ENCODE measurements at places on chromosomes 6 and 20. TPM values are rescaled to one million over a fixed set of nuclear protein-coding genes. Genes with fewer than 3 reads are reported as not detected.

- DNase-seq: no peak
Measured at GRCh38 chr6:143859891-143860660, 4.2 kb upstream of the ZC2HC1B start.

DNA sequence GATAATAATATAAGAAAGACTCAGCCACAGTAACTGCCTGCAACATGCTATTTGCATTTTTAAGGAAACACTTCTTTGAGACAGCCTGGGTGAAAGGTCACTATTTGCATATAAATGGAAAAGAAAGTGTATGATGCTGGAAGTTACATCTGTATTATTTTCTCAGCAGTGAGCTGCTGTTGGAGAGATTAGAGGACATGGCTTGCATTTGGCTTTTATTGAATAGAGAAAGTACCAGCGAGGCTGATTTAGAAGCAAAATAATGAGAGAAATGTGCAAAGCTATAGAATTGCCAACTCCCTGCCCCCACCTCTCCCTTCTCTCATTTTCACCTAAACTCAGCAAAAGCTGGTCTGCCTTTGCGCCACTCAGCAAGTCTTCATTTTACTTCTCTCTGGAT, 12.7 kb downstream of the MYT1 start:
- no peak for DNase-seq

DNA sequence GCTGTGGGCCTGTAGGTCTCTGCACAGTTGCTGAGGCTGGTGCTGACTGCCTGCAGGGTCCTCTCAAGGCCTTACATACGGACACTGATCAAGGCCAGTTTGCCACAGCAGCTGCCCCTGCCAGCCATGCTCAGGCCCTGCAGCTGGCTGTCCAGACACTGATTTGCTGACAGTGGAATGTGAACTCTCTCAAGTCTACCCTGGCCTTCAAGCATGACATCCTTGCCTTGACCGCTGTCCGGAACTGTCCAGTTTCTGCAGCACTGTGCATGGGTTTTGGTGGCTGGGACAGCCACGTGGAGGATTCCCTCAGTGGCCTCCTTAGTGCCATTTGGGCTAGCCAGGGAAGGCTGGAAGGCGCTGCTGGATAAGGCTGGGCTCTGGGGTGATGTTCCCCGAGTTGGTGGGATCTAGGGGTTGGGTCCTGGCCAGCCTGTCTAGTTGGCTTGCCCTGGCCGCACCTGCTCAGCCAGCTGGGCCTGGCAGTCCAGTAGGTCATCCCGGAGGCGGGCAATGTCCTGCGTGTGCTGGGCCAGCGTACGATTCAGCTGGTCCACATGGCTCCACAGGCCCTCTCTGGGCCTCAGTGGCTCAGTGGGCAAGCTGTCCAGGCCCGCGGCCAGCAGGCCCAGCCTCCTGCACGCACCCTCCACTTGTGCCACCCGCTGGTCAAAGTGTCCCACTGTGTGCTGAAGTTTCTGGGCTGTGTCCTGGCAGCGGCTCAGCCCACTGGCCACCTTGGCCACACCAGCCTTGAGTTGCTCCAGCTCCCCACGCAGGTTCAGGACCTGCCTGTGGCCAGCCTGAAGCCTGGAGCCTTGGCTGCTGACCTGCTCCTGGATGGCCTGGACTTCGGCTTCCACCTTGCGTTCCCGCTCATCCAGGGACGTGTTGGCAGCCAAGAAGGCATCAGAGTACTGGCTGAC, 5.5 kb downstream of the EMILIN3 start:
- no peak for DNase-seq

GRCh38 chr6:137165375-137166246, 7.8 kb downstream of the IL22RA2 start:
- peak; percentile 39 for DNase-seq

- DNase-seq: no peak
Measured at GRCh38 chr6:12101653-12102312, 89.7 kb downstream of the HIVEP1 start.

DNA sequence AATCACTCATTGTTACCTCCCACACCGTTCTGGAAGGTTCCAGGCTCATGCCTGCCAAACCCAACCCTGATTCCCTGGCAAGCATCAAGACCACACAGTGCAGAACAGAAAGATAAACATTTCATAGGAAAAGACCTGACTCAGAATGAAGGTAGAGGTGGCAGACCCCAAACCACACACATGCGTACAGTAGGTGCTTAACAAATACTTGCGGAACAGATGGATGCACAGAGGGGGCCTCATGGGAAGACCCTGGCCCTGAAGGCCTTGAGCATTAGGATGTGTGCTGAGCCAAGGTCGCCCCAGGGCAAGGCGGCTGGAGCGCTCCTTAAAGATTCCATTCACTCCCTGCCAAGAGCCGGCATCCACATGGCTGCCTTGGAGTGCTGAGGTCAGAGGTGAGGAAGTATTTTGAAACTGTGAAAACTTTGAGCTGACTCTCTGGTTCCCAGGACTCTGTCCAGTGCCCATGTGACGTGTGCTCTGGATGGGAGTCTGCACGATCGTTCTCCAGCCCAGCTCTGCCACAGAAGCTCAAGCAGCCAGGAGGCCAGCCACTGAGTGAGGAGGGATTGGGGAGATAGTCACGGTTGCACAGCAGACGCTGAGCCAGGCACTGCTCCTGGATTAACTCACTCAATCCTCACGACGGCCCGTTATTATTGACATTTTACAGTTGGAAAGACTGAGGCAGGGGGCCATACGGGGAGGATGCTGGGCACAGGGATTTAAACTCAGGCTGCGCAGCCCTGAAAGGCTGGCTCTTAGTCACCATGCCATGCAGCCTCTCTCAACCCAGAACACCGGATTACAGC, 65.5 kb upstream of the AFDN start:
- DNase-seq: no peak

GRCh38 chr6:125987026-125987617, 782 bp downstream of the TRMT11 start:
- DNase-seq: no peak

- DNase-seq: no peak
Measured at GRCh38 chr6:151007076-151007475, 141.6 kb downstream of the MTHFD1L start.

GRCh38 chr6:129280749-129281148, 397.8 kb downstream of the LAMA2 start:
- no peak for DNase-seq

DNA sequence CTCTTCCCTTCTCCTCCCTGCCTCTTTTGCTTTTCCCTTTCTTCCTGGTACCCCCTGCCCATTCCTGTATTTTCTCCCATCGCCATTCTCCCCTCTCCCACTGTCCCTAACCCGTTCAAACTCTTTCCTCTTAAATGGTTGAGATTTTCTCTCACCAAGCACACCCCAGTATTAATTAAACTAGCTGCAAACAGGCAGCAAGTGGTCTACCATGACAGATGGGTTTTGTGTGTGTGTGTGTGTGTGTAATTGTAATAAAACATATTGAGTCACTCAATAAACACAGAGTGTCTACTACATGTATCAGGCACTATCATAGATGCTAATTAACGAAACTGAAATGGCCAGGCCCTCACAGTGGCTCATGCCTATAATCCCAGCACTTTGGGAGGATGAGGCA, 6.7 kb downstream of the RAET1E start:
- DNase-seq: no peak

DNA sequence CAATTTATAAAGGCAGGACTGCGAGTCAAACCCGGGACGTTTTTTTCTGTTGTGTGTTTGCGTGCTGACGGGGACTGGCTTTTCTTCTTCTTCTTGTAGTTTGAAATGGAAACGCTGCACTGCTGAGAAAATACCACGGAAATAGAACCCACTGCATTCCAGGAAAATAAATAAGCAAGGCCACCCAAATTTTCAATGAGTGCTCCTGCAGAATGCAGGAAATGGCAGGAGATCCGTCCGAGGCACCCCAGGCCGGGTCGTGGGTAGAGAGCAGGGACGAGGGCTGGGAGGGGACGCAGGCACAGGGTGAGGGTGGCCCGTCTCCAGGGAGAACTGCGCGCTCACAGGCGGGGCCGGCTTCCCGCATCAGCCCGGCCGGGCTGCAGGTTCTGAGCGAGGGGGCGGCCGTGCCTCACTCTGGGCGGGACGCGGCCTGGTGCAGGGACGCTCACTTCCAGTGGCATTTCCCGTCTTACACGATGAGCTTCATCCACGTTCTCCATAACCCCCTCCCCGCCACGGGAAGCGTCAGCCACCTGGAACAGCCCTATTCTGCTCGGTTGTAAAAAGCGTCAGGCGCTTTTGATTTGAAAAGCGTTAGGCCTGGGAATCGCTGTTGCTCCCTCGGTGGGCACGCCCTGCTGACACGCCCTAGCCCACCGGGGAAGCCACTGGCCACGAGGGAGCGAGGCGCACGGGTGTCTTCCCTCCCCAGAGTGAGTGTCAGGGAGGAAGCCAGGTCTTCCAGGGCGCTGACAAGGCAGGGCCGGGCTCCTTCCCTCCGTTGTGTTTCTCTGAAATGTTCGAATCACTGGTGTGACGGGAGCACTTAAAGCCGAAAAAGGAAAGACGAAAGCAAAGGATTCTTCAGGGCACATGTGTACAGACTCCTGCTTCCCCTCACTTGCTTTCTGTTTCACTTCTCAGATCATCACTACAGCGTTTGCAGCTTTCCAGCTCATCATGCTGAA, 17.9 kb upstream of the EXOC2 start:
- no peak for DNase-seq

DNA sequence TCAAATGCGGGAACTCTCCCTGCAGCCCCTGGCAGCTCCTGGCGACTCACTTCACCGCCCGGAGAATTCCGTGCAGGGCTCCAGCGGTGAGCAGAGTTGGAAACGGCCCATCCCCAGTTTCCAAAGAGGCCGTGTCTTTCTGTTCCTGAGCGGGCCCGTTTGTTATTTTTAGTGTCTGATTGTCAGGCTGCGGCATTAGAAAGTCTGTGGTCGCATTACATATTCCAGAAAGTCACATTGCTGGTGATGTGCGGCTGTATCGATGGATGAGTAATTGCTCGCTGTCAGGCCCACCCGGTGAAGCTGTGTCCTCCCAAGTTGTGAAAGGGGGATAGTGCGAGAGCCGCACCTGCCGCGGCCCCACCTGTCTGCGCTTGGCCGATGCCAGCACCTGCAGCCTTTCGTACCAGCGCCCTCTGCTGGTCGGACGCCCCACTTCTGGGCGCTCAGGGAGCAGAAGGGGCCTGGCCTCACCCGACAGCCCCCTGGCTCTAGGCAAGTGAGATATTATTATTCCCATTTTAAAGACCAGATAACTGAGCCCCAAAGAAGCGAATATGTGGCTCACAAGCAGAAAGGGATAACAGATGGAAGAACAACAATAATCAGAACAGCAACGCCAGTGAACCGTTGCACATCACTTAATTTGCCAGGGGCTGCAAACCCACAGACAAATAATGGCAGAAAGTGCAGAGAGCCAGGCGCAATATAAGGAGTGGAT, 244.9 kb downstream of the TSHZ2 start:
- DNase-seq: peak; percentile 16

- peak; percentile 93 for DNase-seq
Measured at GRCh38 chr6:90284236-90285041, 12.2 kb downstream of the BACH2 start.

- no peak for DNase-seq
Measured at GRCh38 chr20:8505476-8506200, 373.6 kb downstream of the PLCB1 start.

DNA sequence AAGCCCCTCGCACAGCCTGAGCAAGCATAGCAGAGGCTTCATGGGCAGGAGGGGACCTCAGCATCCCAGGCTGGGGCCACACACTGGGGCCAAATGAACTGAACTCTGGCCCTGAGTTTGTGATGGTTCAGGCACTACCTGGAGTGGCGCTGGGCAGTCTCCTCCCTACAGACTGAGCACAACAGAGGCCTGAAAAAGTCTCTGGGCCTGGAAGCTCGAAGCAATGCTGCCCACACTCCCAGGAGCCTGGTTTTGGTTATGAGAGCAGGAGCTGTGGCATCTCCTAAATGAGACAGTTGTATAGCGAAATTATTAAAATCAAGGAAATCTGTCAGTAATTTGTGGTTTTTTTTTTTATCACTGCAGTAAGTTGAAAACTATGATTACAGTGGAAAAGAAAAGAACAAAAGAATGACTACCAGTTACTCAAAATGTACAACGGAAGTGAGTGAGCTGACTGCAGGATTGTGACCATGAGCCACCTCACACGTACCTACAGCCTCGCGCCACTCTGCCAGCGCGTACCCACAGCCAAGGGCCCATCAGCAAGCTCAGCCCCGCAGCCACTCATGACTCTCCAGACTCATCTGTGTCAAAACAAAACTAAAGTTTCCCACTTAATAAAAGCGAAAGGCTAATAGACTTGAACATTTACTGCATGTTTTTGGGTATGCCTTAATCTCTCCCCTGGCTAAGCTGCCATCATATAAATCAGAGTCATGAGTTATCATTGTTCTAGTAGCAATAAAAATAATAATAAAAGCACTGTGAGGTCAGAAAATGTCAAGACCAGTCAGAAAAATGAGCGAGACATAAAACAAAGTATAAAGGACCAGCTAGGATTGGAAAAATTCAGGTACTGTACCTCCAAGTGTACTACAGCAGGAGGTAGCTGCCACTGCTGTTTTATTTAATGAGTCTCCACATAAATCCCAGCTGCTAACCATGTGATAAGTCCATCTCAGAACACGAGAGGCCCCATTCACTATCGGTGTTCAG, 177.0 kb downstream of the FOXC1 start:
- peak; percentile 54 for DNase-seq

The HLA-DPA1 gene
- total RNA-seq: 8.9 TPM

The ECT2L gene
- not detected for total RNA-seq

The GLP1R gene
- total RNA-seq: not detected

The YIPF3 gene
- total RNA-seq: 100 TPM

Data from HT1080 (cell line).